ENCODE measurements at places on chromosomes 16 and 17.

DNA sequence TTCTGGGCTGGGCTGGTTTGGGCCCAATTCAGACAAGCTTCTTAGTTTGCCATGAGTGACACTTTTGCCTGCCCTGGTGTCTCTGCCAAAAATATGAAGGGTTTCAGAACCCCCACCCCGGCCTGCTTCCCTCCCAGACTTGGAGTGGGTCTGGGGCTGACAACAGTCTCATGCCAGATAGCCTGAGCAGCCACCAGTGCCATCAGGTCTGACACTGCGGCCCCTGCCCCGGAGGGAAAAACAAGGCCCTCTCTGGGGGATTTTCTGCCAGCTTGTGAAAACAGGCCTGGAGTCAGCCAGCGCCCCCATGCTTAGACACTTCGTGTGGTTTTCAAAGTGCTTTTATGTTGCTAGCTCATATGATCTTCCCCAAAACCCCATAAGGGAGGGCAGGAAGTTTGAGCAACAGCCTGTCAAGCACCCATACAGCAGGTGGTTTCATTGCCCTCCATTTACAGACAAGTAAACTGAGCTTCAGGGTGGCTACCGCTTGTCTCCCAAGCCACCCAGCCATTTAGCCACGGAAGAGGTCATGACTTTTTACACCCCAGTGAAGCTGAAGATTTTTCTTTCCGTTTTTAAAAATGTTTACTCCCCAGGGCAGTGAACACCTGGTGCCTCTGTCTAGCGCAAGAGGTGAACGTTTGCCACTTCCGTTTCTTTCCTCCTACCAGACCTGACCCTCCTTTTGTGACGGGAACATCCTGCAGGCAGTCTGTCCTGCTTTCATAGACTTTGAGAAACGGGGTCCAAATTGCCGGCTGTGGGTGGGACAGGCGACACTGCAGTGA, 300.6 kb downstream of the SEC14L1 start:
- DNase-seq = no peak

DNA sequence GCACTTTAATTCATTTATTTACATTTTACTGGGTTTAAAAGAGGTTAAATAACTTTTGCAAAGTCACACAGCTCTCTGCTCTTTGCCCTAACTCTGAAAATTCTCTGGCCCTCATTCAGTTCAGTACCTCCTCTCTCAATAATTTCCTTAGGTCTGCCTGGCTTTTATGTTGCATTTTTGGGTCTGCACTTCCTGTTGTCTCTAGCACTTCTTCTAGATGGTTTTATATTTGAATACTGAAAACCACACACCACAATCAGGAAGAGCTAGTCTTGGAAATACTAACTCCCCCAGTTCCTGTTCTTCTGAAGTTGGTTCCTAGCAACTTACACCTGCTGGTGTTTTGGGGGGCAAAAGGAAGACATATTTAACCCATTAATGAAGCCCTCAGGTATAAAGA, 577.9 kb downstream of the HS3ST4 start:
- no peak for DNase-seq

DNA sequence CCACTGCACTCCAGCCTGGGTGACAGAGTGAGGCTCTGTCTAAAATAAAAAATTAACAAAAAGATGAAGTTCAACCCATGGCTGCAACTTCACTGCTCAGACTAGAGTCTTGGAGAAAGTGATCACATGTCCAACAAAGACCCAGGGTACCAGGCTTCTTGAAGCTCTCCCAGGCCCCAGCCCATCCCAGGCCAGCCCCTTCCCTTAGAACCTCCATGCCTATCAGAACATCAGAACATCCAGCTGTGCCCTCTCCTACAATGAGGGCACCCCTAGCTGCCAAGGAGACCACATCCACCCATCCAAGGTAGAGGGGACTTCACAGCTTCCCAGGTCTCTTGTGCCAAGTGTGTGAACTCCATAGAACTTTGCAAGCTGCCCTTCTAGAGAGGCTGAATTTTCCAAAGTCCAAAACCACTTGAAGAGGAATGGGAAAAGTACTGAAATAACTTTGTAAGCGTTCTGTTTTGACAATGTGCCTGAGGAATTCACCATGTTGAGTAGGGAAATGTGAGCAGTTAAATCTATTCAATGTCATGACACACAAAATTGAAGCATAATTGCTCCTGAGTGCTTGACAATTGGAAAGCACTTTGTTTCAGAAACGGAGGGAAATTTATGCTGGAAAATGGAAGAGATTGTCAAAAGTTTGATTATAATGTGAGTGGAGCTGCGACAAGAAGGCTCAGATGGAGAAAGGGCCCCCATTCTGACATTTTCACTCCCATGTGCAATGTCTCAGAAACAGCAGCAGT, 230.4 kb downstream of the ZNF423 start:
- no peak for DNase-seq

GRCh38 chr17:51391982-51392654, 131.8 kb downstream of the UTP18 start:
- no peak for DNase-seq

GRCh38 chr16:87459833-87460232, 33.0 kb downstream of the ZCCHC14 start:
- DNase-seq = no peak

GRCh38 chr16:1530349-1530882, 3.0 kb upstream of the TMEM204 start:
- DNase-seq = no peak

DNA sequence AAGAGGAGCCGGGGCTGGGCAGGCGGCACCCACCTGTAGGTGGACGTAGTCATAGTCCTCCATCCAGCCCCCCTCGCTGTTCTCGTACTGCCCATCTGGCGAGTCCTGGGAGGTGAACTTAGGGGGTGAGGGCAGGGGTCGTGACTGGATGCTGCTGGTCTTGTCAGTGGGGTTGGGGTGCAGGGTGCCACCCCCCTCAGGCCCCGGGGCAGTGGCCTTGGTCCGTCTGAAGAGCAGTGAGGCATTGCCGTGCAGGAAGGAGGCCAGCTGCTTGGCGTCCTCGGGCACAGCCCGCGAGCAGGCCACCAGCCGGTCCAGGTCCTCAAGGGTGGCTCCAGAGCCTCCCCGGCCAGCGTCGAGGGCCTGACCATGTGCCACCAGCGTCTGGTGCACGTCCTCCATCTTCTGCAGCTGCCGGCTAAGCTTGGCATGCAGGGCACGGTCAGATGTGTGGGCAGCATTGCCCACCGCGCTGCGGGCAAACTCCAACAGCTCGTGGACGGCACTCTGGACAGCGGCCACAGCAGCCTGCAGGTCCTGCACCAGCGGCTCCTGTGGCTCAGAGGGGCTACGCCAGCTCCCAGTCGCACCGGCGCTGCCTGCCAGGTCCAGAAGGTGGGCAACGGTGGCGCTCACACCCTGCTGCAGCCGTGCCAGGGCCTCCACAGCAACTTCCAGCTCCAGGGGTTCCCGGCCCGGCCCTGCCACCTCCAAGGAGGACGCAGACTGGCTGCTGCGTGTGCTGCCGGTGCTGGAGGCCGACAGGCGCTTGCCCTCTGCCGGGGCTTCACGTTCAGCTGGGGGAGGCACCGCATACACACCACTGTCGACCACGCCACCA, 16.3 kb downstream of the CTRB1 start:
- no peak for DNase-seq

DNA sequence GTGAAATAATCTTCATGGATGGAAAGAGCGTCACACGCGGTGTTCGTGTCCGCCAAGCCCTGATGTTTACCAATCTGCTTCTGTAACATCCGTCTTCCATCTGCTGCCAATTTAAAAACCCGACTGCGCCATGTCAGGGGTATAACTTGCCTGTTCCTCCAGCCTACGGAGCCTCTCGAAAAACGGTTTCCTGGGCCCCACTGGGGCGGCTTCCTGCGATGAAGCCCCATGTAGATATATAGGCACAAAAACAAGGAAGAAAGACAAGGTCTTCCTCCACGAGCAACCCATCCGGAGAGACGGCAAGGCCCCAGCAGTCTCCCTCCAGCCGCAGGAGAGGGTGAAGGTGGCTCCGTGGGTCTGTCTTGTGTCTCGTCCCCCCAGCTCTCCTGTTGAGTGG, at the start of gene PTX4:
Gene PTX4, minus strand, starts transcription at position 326 of the 400 bp plus-strand sequence. Its CDS starts 35 bp downstream, at position 291.
- DNase-seq = no peak

- peak; percentile 76 for DNase-seq
Measured at GRCh38 chr17:82880620-82881323, 41.0 kb upstream of the ZNF750 start.

DNA sequence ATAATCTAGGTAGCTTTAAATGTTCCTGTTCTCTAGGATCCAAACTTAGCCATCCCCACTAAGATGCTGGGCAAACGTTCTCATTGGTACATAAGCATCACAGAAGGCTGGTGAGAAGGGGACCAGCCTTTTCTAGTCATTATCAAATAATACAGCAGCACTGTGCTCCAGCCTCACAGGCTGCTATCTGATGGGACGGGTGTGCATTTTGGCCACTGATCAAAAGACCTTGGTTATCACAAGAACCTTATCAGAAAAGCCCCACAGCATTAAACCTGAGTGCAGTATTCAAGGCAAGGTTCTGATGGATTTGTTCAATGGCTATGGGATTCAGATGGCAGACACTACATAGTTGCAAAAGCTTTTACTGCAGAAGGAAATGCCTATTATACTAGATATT, 19.1 kb upstream of the KPNB1 start:
- no peak for DNase-seq

All from posterior vena cava (tissue), 2 donors.